ENCODE measurements at places on chromosomes 16 and 17.

DNA sequence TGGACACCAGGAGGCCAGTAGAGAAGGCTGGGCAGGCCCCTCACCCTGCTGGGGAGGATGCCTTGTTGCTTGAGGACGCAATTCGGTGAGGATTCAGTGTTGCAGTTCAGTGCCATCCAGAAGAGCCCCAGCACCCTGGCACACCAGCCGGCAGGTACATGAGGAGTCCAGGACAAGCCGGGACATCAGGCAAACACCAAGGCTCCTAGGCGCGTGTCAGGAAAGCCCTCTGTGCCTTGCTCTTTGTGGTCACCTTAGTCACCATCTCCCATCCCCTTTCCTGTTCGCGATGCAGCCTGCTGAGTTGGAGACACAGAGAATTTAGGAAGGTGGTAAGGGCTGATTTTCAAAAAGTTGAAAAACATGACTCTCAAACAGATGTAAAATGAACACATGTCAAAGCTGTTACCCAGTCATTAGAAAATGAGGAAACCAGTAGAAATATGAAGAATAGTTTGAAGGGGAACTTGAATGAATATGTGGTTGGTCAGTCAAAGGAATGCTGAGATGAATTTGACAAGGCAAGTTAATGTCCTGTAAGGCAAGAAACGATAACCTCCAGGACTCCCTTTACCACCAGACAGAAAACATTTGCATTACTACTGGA is 2.3 kb upstream of the NCBP3 start:
- no peak for DNase-seq

- DNase-seq, result no peak
Measured at GRCh38 chr17:34275881-34276280, 5.9 kb downstream of the CCL7 start.

DNA sequence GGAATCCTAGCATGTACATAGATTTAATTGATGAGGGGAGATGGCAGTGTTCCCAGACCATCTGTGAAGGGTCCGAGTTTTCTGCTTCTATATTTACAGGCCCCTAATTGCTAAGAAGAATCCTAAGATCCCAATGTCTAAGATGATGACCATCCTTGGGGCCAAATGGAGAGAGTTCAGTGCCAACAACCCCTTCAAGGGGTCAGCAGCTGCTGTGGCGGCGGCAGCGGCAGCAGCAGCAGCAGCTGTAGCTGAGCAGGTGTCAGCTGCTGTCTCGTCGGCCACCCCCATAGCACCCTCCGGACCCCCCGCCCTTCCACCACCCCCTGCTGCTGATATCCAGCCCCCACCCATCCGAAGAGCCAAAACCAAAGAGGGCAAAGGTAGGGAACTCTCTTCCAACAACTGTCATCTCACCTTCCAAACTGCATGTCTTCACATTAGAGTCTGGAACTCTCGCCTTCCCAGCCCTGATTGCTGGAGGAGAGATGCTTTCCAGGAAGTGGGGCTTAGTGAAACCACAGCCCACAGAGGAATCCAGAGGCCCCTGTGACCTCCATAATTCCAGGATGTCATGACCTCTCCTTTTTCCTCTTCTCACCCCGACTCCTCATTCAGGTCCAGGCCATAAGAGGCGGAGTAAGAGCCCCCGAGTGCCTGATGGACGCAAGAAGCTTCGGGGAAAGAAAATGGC is 4.7 kb downstream of the CHD3 start:
- no peak for DNase-seq

- no peak for DNase-seq
Measured at GRCh38 chr17:71237903-71238538, 882.8 kb upstream of the SOX9 start.

- no peak for DNase-seq
Measured at GRCh38 chr17:60846175-60846574, 168.5 kb downstream of the BCAS3 start.

DNA sequence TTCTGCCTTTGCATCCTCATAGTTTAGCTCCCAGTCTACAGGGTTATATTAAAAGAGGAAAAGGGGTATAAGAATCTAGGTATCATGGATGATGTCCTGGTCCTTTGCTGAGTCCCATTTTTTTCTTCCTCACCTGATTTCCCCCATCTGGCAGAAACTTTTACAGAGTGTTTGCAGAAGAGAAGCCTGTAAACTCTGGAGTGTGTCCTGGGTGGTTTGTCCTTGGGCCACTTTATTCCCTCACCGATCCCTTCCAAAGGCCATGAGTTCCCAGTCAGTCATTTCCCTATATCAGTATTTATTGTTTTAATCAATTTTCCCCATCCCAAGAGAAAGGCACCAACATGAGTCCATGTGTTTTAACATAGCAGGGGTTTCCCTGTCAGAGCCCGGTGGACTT is 638.2 kb downstream of the WWOX start:
- DNase-seq, result no peak

DNA sequence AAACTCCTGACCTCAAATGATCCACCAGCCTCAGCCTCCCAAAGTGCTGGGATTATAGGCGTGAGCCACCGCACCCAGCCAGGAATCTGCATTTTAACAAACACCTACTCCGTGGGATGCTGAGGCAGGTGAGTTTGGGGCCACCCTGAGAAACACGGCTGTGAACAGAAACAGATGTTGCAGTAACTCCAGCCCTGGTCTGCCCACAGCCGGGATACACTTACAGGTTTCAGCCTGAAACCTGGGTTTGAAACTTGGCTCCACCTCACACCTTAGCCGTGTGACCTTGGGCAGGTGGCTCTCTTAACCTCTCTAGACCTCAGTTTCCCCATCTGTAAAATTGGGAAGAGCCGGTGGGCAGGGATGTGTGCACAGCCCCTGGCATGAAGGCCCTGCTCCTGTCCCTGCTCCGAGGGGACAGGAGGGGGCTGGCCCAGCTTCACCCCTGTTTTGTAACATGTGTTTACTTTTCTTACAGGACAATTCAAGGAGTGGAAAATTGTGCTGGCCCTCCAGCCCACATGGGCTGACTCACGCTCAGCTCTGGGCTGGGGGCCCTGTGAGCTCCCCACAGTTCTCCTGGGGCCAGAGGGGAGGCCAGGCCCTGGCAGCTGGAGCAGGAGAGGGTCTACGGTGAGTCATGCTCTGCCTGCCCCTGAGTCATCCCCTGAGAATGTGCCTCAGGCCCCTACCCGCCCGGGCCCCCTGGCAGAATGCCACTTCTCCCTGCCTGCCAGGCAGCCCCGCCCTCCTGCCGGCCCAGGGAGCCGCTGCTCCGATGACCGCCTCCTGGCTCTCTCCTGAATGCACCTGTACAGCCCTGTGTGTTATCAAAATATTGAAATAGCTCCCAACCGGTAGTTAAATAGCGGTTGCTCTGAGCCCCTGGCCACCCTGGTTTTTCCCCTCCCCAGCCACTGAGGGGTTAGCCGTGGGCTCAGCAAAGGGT is 7.7 kb upstream of the PPL start:
- no peak for DNase-seq

DNA sequence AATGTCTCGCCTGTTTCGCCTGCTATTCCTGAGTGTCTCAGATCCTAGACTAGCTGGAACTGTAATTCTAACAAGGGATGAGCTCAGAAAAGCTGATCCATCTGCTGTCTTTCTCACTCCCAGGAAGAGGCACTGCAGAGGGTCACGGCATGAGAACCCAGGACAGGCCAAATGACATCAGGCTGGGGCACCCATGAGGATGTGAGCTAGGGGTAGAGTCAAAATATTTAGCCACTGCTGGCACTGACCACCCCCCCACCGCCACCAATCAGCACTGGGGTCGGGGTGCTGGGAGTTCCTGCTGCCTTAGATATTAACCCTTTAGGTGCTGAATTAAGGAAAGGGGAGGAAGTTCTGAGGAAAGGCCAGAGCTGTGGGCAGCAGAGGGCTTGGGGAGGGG is 112.4 kb downstream of the IRX3 start:
- DNase-seq, result no peak

- no peak for DNase-seq
Measured at GRCh38 chr16:81442916-81443687, 1.5 kb upstream of the CMIP start.

DNA sequence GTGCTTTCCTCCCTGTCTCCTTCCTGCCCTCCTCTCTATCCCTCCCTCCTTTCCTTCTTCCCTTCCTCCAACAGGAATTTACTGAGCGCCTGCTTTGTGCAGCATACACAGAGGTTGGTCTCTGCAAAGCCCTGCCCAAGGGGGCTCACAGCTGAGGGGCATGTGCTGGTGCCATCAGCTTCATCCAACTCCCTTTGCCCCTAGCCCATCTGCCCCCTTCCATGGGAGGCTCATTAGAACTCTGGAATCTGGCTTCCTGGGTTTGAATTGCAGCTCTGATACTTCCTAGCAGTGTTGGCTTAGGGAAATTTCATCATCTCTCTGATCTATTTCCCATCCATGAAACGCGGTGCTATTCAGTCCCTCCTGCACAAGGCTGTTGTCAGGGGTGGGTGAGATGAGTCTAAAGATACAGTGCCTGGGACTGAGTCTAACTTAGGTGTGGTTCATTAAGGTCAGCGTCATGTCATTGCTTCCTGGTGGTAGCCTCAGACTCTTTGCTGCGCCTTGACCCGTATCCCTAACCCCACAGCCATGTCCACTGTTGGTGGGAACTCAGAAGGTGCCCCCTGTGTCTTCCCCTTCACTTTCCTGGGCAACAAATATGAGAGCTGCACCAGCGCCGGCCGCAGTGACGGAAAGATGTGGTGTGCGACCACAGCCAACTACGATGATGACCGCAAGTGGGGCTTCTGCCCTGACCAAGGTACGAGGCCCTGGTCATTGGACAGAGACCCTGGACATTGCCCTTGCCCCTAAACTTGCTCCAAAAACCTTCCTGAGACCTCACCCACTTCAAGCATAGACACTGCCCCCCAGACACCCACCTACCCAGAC is 10.3 kb downstream of the MMP2 start:
- DNase-seq, result no peak

GRCh38 chr17:41738077-41738800 is 3.8 kb upstream of the HAP1 start:
- DNase-seq, result peak; percentile 62

DNA sequence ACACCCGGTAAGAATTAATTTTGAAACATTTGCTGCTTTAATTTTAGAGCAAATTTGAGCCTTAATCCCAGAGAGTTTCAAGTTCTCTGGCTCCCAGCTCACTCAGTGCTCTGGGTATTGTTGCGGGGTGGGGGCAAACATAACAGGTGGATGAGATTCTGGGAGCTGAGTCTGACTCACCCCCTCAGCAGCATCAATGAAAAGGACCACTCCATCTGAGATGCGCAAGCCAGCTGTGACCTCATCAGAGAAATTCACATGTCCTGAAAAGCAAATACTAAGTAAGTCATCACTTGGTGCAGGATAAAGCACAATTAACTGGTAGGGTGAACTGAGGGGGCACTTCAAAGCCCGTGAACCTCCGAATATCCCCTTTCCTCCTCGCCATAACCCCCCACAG is 19.9 kb downstream of the EFTUD2 start:
- DNase-seq, result no peak

- no peak for DNase-seq
Measured at GRCh38 chr17:81160747-81161453, 4.4 kb upstream of the PVALEF start.

DNA sequence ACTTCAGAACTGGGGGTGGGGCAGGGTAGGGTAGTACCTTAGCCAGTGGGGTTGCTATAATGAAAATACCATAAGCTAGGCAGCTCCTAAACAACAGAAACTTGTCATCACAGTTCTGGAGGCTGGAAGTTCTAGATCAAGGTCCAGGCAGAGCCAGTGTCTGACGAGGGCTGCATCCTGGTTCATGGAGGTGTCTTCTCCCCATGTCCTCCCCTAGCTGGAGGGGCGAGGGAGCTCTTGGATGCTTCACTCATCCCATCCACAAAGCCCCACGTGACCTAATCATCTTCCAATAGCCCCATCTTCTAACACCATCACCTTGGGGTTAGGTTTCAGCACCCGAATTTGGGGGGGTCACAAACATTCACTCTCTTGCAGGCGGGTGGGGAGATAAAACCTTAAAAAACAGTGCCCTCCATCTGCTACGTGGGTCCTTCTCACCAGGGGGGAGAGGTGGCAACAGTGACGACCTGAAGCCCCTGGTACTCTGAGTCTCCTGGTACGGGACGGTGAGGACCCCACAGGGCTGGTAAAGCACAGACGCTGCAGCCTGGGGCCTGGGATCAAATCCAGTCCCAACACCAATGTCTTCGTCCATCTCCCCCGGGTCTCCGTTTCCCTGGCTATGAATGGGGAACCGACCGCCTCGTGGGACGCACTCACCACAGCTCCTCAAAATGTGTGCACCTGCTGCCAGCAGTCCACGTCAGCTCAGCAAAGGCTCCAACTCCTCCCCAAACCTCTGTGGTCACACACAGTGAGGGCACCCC is 22.8 kb downstream of the RAB40B start:
- DNase-seq, result no peak

- DNase-seq, result no peak
Measured at GRCh38 chr16:57729182-57729484, 6.4 kb upstream of the KATNB1 start.

GRCh38 chr17:80354336-80354735 is 60.6 kb upstream of the ENDOV start:
- DNase-seq, result no peak

DNA sequence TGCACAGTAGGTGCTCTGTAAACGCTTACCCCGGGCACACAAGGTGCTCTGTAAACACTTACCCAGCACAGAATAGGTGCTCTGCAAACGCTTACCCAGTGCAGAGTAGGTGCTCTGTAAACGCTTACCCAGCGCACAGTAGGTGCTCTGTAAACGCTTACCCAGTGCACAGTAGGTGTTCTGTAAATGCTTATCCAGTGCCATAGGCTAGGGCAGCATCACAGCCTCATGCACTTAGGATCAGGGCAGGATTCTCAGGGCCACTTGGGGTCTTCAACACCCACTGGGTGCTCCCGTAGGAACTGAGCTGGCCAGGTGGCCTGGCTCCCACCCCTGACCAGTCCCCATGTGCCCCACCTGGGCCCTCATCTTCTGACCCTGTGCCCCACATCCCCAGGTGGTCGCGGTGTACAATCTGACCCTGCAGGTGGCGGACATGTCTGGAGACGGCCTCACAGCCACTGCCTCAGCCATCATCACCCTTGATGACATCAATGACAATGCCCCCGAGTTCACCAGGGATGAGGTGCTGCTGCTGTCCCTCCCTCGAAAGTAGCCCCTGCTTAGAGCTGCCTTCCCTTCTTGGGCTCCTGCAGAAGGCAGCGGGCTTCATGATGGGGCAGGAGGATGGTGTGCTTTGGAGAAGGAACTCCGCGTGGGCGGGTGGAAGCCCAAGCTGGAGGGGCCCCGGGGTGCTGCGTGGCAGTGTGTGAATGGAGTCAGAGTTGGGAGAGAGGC is 13.1 kb downstream of the SLC22A31 start:
- no peak for DNase-seq

DNA sequence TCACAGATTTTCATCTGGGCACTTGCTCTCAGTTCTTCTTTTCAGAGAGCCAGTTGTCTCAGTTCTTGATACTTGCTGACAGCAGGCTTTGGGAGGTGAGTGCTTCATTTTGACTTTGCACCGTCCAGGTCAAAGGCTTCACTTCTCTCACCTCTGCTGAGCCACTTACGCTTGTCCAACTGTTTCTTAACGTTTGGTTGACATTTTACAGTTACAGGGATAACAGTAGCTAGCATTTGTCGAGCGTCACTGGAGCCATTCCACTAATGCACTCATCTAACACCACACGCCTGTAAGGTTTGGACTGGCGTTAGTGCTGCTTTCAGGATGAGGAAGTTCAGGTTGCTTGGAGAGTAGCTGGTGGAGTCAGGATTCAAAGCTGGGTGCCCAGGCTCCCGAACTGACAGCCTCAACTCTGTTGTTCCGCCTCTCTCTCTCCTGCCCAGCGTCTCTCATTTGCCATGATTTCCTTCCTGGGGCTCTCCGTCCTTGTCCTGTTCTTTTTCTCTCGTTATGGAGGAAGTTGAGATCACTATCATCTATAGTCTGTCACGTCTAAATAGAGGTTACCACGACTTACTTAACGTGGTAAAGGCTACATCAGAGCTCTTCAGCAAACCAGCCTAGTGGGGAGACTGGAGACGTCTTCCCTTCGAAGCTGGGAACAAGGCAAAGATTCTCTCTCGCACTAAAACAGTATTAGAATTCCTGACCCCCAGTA is 220.8 kb downstream of the RPTOR start:
- no peak for DNase-seq

All from stimulated activated CD8-positive, alpha-beta memory T cell treated with anti-CD3 and anti-CD28 coated beads, Interleukin-15, amount 100 ng/mL, for 24 hours (primary cell).